Activated CD8-positive, alpha-beta memory T cell treated with anti-CD3 and anti-CD28 coated beads, Interleukin-2, amount 10 ng/mL, durations not matched to agents 7 days and 5 days (primary cell): ENCODE measurements at places on chromosomes 2 and 18. TPM values are rescaled to one million over a fixed set of nuclear protein-coding genes. Genes with fewer than 3 reads are reported as not detected.

GRCh38 chr18:75314117-75314516 is 103.5 kb downstream of the TSHZ1 start:
- no peaks in the 10 kb centered on the region for H3K36me3 ChIP-seq
- DNase-seq: no peak

GRCh38 chr2:9205963-9206948 is at the start of gene ASAP2:
ASAP2 (plus strand) TSS chr2:9206812; CDS start chr2:9207105, 293 bp downstream.
- H3K27ac ChIP-seq: no peak within 1 kb of the TSS
- H3K4me3 ChIP-seq: peak within 1 kb of the TSS; percentile 56
- H3K4me1 ChIP-seq: peaks cover 5% of the 10 kb centered on the region

The HJURP gene
- total RNA-seq: 145 TPM

The CCBE1 gene
- 0.12 TPM for total RNA-seq

GRCh38 chr18:9760641-9761040 is 52.5 kb downstream of the RAB31 start:
- H3K27ac ChIP-seq: no peak overlapping the region
- peaks cover 18% of the 10 kb centered on the region for H3K27me3 ChIP-seq
- no peaks in the 10 kb centered on the region for H3K36me3 ChIP-seq
- H3K4me1 ChIP-seq: no peaks in the 10 kb centered on the region

DNA sequence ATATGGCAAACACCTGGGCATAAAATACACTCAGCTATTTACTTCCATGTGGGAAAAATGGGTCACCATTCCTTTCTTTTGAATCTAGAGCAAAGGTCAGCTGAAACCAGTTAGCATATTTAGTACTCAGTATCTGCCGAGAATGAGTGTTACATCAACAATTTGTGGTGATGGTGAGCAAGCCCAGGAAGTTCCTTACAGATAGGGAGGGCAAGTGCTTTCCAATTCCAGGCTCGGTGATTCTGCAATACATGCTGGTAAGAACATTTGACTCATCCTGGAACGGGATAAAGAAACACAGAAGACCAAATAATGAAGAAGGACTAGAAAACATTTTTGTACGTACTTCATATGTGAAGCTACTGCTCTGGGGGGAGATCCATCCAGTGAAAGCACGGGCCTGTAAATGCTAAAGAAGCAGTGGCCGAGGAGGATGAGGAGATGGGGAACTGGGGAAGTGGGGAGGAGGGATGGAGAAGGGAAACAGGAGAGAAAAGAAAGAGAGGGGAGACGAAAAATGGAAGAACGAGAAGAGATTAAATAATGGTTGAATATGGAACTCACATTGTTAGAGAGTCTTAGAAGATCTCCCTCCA is 251.9 kb downstream of the TTC32 start:
- peaks cover 2% of the 10 kb centered on the region for H3K27me3 ChIP-seq
- H3K4me3 ChIP-seq: no peak overlapping the region
- no peaks in the 10 kb centered on the region for H3K4me1 ChIP-seq
- H3K36me3 ChIP-seq: no peaks in the 10 kb centered on the region

The ATG9A gene
- 56.6 TPM for total RNA-seq

The ITPRIPL1 gene
- total RNA-seq: 53.2 TPM
